Activated T-helper 1 cell treated with anti-CD3 and anti-CD28 coated beads, Interleukin-2, amount 50 U/mL, for 16 hours (primary cell): ENCODE measurements at places on chromosomes 16 and 17.
A peak's percentile ranks its signal among the peaks of the same experiment; 100 is the strongest.

- peak; percentile 95 for DNase-seq
Observed at GRCh38 chr17:81871387-81872230, 472 bp upstream of the ARHGDIA start.

- no peak for DNase-seq
Observed at GRCh38 chr17:57016071-57016763, 38.3 kb downstream of the SCPEP1 start.

DNA sequence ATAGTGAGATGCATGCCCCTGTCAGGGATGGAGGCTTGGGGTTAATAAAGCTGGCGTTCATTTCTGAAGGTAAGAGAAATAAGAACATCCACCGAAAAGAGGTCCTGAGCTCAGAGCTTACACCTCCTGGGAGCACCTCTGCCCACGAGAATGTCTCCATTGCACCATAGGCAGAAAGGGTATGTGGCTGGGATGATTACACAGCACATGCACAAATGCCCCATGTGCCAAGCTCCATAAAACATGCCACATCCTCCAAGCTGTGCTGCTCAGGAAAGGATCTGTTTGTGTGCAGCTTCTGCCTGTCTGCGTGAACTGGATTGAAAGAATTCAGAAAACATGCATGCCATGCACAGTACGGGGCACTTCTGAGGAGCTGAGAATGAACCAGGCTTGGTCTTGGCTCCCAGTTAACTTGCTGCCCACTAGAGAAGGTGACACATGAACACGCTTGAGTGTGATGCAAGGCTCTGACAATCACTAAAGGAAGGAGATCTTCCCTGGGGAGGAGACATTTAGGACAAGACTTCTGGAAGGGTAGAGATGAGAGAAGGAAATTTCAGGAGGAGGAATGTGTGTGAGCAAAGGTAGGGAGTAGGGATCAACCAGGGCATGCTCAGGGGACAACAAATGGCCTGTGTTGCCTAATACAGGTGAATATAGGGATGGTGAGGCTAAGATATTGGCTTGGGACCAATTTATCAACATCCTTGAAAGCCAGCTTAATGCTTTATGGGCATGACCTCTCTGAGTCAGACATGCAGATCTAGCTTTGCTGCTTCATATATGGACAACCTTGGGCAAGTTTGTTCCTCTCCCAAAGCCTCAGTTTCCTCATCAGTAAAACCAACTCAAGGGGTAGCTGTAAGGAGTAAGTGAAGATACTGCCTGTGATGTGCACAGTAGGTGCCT, 32.0 kb upstream of the SMPD3 start:
- no peak for DNase-seq

GRCh38 chr17:145671-146541, 8.5 kb downstream of the SCGB1C2 start:
- no peak for DNase-seq

DNA sequence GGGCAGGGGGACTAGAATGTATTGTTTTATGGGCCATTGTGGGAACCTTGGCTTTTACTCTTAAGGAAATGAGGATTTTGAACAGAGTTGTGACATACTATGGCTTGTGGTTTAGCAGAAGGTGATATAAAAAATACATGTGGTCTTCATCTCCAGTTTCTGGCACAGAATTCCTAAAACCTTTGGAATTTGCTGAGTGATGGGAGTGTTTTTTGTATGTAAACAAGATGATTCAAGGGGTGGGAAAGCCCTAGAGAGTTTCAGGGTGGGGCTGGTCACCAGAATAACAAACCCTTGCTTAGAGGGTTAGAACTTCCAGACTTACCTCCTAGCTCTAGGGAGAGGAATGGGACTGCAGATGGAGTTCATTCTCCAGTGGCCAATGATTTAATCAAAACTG, 316.1 kb downstream of the PHKB start:
- no peak for DNase-seq

DNA sequence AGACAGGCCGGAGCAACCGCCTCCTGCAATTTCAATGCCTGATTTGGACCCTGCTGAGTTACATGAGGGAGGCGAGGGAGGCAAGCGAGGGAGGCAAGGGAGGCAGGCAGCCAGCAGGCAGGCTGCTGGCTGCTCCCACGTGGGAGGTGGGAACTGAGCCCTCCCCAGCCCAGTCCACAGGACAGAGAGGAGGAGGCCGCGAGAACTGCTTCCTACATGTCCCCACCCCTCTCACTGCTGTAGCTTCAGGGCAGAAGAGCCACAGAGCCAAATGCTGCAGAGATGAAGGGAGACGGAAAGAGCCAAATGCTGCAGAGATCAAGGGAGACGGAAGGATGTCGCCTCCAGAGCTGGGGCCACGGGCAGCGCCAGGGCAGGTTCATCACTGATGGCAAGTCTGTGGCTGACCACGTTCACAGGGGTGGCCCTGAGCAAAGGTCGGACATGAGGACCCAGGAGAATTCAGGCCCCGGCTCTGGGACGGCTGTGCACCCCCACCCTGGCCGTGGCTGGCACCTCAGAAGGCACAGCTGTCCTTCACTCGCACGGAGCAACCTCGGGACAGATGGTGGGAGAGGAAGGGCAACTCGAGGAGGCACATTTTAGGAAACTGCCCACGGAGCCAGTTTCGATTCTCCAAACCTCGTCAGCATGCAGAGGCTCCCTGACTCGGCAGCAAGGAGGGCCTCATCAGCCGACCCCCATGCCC, 21.5 kb downstream of the RPH3AL start:
- DNase-seq, result no peak

- no peak for DNase-seq
Observed at GRCh38 chr17:41710472-41711090, 1.6 kb upstream of the GAST start.

GRCh38 chr17:78653382-78653781, 76.2 kb upstream of the DNAH17 start:
- DNase-seq, result no peak

- DNase-seq, result no peak
Observed at GRCh38 chr16:85579191-85579590, 33.9 kb upstream of the GSE1 start.

DNA sequence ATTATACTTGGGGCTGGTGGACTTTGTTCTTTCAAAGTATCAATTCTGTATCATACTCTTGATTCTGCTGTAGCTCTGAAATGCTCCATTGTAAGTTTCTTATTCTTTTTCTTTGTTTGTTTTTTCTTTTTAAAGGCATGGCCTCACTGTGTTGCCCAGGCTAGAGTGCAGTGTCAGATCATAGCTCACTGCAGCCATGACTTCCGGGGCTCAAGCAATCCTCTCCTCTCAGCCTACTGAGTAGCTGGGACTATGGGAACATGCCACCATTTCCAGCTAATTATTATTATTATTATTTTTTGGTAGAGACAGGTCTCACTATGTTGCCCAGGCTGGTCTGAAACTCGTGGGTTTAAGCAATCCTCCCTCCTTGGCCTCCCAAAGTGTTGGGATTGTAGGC, 38.9 kb upstream of the METTL9 start:
- no peak for DNase-seq

GRCh38 chr16:50925758-50926357, 184.0 kb downstream of the CYLD start:
- DNase-seq, result no peak

- no peak for DNase-seq
Observed at GRCh38 chr17:18937981-18938691, 13.8 kb upstream of the SLC5A10 start.

- DNase-seq, result no peak
Observed at GRCh38 chr17:75181110-75181509, 1.6 kb downstream of the SUMO2 start.

DNA sequence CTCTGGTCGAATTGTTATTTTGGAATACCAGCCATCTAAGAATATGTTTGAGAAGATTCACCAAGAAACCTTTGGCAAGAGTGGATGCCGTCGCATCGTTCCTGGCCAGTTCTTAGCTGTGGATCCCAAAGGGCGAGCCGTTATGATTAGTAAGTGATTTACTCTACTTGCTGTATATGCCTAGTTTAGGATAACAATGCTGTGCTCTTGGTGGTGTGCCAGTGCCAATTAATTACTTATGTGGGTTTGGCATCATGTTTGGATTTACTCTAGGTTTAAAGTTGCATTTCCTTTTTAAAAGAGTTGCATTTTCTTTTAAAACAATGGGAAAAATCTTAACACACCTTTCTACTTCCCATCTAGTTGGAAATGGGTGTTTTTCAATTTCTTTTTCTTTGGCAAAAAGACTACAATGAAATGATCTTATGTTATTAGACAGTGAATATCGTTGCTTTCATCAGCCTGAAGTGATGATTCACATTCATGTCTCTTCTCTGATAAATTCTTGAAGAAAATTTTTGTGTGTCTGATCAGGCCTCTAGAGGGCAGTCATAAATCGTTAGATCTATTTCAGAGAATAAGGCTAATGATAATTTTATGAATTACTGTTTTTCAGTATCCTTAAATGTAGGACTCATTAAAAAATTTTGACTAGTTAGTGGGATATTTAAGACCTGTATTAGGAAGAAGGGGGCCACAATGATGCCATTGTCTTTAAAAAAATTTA, 5.6 kb downstream of the SF3B3 start:
- DNase-seq, result no peak

GRCh38 chr17:51995797-51996403, 162.6 kb downstream of the CA10 start:
- DNase-seq, result no peak

DNA sequence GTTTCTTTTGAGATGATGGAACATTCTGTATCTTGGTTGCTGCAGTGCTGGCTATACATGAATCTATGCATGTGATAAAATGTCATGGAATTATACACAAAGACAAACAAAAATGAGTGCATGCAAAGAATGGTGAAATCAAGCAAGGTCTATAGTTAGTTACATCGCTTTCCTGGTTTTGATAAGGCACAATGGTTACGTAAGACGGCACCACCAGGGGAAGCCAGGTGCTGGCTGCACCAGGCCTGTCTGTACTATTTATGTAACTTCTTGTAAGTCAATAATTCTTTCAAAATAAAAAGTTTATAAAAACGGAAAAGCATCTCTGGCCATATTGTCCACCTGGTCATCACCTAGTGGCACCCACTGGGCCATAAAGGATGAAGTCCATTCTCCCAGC, 46.5 kb downstream of the ARHGAP27 start:
- DNase-seq, result no peak

- DNase-seq, result no peak
Observed at GRCh38 chr16:4698321-4699045, 5.1 kb downstream of the NUDT16L1 start.

DNA sequence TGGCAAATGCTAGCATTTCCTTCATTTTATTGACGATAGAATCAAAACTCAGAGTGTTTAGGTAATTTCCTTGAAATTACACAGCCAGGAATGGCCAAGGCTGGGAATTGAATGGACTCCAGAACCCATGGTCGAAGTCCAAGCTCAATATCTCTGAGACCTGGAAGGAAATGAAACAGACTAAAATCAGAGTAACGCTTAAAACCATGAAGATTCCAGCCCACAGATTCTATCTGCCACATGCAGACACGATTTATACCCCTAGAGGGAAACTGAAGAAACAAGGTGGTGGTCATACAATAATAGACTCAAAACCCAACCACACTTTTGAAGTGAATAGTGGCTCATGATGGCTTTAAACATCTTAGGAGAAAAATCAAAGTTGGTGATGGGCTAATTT, 95.6 kb downstream of the PRKCA start:
- DNase-seq, result no peak

GRCh38 chr17:31558748-31559583, 167.5 kb downstream of the RAB11FIP4 start:
- DNase-seq, result peak; percentile 8

- DNase-seq, result no peak
Observed at GRCh38 chr17:12521416-12521815, 144.3 kb upstream of the MYOCD start.

GRCh38 chr16:69477546-69477945, 53.1 kb downstream of the CYB5B start:
- DNase-seq, result no peak

DNA sequence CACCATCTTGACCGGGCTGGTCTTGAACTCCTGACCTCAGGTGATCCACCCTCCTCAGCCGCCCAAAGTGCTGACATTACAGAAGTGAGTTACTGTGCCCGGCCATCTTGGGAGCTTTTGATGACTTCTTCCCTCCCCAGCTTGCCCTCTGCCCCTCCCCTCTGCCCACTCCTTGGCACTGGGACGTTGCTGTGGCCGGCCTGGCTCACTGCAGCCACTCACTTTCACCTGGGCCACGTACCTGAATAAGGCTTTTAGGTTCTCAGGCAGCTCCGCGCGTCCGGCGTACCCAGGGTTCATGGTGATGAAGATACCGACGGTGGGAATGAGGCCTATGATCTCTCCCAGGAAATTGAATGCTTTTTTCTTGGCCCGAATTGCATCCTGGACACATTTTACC, 81.6 kb downstream of the DNAH17 start:
- no peak for DNase-seq

DNA sequence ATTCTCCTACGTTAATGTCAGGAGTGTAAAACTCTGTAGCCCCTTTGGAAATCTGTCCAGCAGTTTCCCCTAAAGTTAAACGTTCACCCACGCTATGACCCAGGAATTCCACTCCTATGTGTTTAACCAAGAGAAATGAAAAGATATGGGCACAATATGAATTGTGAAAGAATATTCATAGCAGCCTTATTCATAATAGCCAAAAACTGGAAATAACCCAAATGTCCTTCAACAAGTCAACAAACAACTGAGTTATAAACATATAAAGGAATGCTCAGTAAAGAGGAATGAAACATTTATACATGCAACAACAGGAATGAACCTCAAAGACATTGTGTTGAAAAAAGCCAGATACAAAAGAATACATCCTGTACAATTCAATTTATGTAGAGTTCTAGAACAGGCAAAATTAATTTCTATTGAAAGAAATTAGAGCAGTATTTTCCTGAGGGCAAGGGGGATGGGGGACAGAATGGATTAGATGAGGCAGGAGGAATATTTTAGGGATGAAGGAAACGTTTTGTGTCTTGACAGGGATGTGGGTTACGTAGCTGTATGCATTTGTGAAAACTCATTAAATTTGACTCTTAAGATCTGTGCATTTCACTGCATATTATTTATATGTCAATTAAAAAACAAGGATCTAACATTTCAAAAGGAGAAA, 286.7 kb upstream of the CDH5 start:
- no peak for DNase-seq

DNA sequence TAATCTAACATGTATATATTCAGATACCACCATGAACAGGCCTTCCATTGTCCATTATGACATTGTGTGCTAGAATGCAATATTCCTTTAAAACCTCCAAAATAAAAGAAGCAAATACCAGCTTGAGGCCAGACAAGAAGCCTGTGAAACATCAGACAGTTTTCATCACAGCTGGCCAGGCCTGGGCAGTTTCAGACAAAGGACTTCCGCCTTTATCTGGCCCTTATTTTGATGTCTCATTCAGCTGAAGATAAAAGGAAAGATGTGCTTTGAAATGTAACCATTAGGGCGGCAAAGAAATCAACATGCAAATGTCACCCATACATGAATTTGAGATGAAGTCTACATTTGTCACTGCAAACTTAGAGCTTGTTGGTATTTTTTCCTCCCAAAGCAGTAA, 737.5 kb downstream of the KCNJ2 start:
- no peak for DNase-seq

- DNase-seq, result no peak
Observed at GRCh38 chr16:473046-474043, 47.9 kb downstream of the RAB11FIP3 start.
